ENCODE measurements at places on chromosomes 7 and 10.
A peak's percentile ranks its signal among the peaks of the same experiment; 100 is the strongest.

DNA sequence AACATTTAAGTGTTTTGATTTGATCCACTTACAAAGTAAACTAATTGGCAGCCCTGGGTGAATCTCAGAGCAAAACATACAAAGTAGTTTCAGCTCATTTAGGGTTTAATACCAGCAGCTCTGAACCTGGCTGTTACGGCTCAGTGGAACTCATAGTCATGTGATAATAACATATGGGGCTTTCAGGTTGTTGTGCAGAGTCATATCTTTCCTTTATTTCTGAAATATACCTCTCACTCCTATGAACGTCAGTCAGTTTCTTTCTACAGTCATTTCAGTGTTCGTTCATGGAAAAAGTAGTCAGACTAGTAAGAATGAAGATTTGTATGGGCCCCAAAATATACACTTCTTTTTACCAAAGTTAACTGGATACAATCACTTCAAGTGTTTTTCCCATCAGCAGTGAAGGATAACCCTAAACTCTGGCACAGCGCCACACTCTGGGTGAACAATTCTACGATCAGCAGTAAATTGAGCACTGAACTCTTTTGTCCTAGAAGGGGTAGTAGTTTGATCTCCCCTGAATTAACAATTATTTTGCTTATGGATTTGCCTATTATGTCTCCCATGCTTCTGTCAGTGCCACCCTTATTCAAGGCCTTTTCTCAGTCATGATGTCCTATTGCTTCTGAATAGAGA, 218.6 kb downstream of the THSD7A start:
- H3K36me3 ChIP-seq = no peaks in the 10 kb centered on the region
- no peaks in the 10 kb centered on the region for H3K27me3 ChIP-seq
- no peak overlapping the region for H3K27ac ChIP-seq

DNA sequence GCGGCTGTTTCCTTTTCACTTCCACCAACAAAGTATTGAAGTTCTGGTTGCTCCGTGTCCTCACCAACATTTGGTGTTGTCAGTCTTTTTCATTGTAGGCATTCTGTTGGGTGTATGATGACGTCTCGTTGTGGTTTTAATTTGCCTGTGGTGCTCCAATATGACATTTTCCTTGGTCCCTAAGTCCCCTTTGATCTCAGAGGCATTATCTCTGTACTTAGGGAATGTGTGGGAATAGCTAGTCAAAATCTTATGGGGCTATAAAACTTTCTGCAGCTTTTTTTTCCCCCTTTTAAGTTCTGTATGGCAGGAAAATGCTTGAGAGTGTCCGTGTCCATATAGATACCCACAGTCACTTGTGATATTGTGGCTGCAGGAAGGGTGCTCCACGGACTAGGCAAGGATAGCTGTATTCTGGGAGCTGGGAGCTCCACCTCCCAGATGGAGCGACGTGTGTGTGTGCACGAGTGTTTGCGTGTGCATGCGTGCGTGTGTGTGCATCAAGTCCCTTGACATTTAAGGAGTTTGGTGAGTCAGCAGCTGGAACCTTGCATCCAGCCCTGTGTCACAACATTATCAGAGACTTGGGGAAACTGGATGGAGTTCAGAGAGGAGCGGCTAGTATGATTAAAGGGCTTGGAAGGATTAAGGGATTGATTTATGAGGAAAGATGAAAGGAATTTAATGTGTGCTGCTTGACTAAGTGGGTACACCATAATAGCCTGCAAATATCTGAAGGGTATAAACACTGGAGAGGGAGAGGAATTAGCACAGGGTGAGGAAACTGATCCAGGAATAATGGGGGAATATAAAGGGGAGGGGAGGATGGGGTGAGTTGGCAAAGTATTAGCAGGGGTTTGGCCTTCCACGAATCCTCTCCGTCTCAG, 66.8 kb downstream of the LRMDA start:
- DNase-seq = no peak
- no peak overlapping the region for H3K4me3 ChIP-seq
- H3K36me3 ChIP-seq = no peaks in the 10 kb centered on the region
- H3K4me1 ChIP-seq = no peaks in the 10 kb centered on the region
- H3K27me3 ChIP-seq = no peaks in the 10 kb centered on the region

DNA sequence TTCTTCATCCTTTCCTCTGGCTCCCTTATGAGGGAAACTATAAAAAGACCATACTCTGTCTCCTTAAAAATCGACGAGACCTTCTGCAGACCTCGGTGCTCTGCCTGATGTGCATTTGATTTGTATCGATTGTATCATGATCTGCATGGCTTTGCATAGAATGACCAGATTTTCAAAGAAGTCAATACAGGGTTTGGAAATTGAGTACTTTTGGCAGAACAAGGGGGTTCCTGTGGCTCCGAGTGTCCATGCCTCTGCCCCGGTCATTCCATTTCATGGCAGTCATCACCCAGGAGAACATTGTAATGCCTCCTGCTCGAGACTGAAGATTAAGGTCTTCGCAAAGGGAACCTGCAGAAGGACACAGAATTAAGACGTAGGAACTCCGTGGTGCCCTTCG, 685 bp downstream of the CASP2 start:
- DNase-seq = no peak
- peaks cover 14% of the 10 kb centered on the region for H3K4me1 ChIP-seq
- H3K27ac ChIP-seq = peak overlapping the region; percentile 73
- peak overlapping the region; percentile 77 for H3K4me3 ChIP-seq
- H3K36me3 ChIP-seq = peaks cover 25% of the 10 kb centered on the region
- H3K27me3 ChIP-seq = no peaks in the 10 kb centered on the region

DNA sequence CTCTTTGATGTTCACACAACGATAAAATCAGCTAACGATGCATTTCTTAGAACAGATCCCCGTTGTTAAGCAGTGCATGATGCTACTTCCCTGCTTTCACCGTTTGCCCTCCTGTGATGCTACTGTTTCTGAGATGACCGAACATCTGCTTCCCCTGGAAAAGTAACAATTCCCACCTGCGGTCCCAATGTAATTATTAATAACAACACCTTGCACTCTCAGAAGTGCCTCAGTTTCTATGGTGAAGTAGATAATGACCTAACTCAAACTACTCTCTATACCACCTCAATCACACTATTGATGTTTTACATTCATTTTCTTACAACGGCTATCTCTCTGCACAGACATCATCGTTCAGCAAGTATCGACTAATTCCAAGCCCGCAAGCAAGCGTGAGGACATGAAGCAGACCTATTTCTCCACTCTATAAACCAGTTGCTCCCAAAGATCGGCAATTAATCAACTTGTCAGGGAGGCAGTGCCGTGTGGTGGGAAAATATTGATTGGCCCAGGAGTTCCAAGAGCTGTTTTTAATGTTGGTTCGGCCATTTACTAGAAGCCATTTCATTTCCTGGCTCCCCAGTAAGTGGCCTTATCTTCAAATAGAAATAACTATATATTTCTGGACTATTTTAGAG, 42.7 kb downstream of the FAM107B start:
- no peaks in the 10 kb centered on the region for H3K4me1 ChIP-seq
- no peak overlapping the region for H3K27ac ChIP-seq
- no peaks in the 10 kb centered on the region for H3K36me3 ChIP-seq

DNA sequence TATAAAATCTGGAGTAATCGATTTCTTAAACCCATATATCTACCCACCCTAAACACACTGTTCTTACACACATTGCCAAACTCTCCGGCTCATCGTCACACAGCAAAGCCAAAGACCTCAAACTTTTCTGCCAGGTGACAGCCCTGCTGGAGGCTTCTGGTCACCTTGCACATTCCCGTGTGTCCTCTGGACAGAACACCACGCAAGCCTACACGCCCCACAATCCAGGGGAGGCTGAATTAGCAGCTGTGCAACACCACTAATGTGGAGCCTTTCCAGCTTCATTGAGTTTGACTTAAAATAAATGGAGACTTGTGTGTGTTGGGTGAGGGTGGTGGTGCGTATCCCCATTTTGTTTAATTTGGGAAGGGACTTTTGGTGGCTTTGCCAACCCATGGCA, 38.4 kb downstream of the KLF6 start:
- no peak overlapping the region for H3K27ac ChIP-seq
- H3K4me1 ChIP-seq = no peaks in the 10 kb centered on the region
- H3K36me3 ChIP-seq = no peaks in the 10 kb centered on the region
- H3K4me3 ChIP-seq = no peak overlapping the region

- H3K4me1 ChIP-seq = no peaks in the 10 kb centered on the region
- no peak overlapping the region for H3K4me3 ChIP-seq
- no peaks in the 10 kb centered on the region for H3K36me3 ChIP-seq
- H3K27ac ChIP-seq = no peak overlapping the region
These were observed 4.0 kb upstream of the SVOPL start for GRCh38 chr7:138705167-138705566.

GRCh38 chr7:43242628-43243255, 130.3 kb downstream of the HECW1 start:
- no peaks in the 10 kb centered on the region for H3K27me3 ChIP-seq
- no peaks in the 10 kb centered on the region for H3K36me3 ChIP-seq
- no peak for DNase-seq
- H3K4me3 ChIP-seq = no peak overlapping the region
- no peaks in the 10 kb centered on the region for H3K4me1 ChIP-seq

DNA sequence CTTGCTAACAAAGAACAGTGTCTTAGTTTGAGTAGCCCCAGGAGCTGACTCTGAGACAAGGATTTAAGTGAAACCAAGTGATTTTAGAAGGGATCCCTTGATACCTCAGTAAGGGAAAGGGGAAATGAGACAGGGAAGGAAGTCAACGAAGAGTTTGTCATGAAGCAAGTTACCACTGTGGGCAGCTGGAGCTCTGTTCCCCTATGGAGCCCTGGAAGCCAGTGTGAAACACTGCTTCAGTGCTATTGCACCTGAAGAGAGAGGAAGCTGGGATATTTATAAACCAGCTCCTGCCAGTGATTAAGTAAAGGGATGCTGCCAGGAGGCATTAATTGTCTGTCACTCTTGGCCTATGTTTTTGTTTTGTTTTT, 58.9 kb upstream of the WAPL start:
- peaks cover 3% of the 10 kb centered on the region for H3K4me1 ChIP-seq
- H3K36me3 ChIP-seq = no peaks in the 10 kb centered on the region
- no peak overlapping the region for H3K27ac ChIP-seq
- no peak for DNase-seq

- H3K4me1 ChIP-seq = no peaks in the 10 kb centered on the region
- no peaks in the 10 kb centered on the region for H3K27me3 ChIP-seq
- no peak overlapping the region for H3K4me3 ChIP-seq
These were observed 43.2 kb upstream of the ATRNL1 start for GRCh38 chr10:115049960-115050359.

Data from effector memory CD4-positive, alpha-beta T cell (primary cell).